H1 (cell line): ENCODE measurements at places on chromosomes 5 and 9.

DNA sequence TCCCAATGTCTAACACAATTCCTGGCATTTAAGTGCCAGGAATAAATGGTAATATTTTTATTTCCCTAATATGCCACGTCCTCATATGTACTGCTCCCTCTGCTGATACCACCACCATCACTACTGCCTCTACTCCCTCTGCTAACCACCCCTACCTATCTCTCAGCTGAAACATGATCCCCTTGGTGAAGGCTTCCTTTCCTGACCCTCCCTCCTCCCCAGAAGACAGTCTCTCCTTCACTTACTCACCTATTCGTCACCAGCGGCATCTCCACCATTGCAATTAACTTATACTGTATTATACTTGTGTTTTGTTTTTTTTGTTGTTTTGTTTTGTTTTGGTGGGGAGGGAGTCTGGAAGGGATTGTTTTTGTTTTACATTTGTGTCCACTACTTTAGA is 4.8 kb downstream of the DENND1A start:
- DNase-seq: no peak

DNA sequence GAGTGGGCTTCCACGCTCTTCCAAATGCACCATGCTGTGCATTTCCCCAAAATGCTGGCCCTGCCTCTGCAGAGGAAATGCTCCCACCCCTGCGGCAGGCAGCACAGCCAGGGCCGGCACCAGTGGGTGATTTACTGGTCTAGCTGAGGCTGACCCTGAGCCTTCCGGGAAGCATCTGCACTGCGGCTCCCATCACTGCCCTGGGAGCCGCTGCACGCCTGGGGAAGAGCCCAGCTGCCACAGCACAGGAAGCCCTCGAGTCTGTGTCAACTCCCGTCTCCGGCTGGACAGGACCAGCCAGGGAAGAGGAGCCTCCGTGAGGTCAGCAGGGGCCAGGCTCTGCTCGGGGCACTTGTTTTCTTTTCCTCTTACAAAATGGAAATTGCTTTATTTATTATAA is 25.1 kb upstream of the EEIG1 start:
- no peak for DNase-seq

DNA sequence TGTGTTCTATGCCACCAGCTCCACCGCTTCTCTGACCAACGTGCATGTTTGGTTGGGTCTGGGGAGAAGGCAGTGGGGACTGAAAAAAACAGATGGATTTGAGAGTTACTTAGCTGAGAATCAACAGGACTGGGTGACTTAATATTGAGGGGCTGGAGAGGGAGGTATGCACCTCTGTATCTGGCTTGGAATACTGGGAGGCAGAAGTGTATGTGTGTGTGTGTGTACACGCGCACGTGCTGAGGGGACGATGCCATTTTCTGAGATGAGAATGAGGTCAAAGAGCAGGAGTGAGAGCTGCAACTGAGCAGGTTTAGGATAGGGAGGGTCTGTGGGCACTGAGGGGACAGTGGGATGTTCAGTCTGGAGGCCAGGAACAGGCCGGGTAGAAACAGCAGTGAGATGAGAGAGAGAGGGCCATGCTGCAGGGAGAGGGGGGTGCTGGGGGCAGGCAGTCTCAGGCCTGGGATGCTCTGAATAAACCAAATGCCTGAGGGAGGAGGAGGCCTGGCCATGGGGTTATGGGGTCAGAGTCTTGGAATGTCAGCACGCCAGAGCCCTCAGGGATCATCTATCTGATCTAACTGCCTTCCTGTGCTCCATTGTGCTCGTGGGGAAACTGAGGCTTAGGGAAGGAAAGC is 14.0 kb downstream of the PDGFRB start:
- DNase-seq: no peak

DNA sequence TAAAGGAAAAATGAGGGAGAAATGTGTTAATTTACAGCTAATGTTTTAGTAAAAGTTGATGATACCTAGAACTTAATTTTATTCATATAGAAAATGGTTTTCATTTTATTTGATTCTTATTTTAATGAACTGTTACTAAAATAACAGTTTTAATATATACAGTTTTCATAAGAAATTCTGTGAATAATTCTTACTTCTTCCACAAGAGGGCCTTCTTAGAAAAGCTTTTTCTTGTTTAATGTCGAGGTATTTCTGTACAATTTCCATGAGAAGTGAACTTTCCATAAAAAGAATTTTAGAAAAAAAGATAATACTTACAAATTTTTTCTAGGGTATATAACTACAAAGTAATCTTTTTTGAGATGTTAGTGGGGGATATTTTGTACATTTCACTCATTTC is 73.9 kb downstream of the KLF9 start:
- no peak for DNase-seq

DNA sequence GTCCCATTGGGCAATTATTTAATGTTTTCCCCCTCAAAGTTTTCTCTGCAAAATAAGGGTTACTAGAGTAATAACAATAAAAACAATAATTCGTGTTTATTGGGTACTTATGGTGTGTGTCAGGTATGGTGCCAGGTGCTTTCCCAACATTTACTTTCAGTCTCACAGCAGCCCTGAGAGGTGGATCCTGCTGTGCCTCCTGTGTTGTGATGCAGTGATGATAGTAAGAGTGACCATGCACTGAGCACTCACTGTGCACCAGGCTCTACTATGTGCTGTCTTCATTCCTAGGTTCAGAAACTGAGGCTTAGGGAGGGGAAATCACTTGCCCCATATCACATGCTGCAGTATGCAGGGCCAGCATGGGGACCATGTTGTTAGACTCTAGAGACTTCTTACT is 15.5 kb downstream of the OTULINL start:
- no peak for DNase-seq

GRCh38 chr5:54440456-54440893 is 15.0 kb upstream of the HSPB3 start:
- no peak for DNase-seq

DNA sequence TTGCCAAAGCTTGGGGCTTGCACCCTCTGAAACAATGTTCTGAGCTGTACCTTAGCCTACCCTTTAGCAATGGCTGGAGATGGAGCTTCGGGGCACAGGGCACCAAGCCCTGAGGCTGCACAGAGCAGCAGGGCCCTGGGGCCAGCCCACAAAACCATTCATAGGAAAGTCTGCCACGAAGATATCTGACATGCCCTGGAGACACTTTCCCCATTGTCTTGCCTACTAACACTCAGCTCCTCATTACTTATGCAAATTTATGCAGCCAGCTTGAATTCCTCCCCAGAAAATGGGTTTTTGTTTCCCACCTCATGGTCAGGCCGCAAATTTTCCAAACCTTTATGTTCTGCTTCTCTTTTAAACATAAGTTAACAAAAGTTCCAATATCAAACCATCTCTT is 105.7 kb downstream of the DTWD2 start:
- DNase-seq: no peak

- peak; percentile 17 for DNase-seq
Observed at GRCh38 chr5:170070556-170071412, 34.9 kb upstream of the FOXI1 start.

GRCh38 chr5:96942078-96942477 is 6.2 kb downstream of the LNPEP start:
- DNase-seq: no peak

DNA sequence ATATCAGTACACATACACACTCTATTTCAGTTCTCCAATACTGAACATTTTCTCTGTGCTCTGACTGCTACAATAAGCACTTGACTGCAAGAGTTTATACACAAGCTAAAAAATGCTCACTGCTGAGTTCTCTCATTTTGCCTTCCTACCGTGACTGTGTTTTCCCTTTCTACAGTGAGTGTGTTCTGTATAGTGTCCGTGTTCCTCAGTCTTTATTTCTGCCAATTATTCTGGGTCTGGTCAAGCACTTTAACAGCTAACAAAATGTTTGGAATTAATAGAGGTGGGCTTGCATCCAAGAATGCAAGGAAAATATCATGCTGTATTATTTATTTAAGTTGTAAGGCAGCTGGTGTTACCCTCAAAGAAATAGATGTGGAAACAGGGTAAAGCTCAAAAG is 217.0 kb upstream of the NREP start:
- DNase-seq: no peak

DNA sequence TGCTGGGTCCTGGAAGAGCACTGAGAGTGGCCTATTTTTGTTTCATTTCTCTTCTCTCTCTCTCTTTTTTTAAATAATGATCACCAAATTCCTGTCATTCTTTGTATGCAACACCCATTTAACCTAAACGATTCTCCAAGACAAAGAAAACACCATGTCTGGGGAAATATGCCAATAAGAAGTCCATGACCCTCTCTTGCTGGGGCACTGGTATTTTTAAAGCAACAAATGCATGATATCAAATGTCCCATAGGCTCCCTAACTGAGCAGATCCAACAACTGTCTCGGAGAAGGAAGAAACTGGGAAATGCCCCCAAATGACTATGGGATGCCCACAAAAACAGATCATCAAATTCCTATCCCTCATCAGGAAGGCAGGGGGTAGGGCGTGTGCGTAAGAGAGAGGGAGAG is 567.4 kb downstream of the CCDC171 start:
- DNase-seq: no peak

- DNase-seq: no peak
Observed at GRCh38 chr5:57736716-57737115, 254.1 kb upstream of the ACTBL2 start.

DNA sequence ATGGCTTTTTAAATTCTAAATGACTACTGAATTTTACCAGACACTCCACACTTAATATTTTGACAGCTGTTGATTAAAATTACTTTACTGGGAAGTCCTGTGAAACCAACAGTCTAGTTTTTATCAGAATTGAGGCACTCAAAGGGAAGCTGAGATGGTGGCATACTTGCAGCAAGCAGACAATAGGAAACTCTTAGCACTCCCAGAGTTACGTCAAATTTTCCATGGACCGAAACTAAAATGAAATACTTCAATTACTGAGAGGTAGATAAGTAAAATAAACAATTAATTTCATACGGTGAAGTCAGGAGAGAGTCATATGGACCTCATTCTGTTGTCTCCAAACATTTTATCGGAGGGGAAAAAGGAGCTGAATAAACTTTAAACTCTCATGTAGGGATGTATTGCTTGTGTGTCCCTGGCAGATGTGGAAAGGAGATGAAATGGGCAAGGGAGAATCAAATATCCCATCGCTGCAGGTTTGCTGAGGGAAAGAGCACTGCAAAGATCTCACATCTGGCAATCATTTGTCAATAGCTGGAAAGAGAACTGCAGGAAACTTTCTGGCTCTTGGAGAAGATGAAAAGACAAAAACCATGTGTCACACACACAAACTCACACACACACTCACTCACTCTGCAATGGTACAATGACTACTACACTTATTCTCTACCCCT is 189.4 kb downstream of the BNC2 start:
- no peak for DNase-seq

DNA sequence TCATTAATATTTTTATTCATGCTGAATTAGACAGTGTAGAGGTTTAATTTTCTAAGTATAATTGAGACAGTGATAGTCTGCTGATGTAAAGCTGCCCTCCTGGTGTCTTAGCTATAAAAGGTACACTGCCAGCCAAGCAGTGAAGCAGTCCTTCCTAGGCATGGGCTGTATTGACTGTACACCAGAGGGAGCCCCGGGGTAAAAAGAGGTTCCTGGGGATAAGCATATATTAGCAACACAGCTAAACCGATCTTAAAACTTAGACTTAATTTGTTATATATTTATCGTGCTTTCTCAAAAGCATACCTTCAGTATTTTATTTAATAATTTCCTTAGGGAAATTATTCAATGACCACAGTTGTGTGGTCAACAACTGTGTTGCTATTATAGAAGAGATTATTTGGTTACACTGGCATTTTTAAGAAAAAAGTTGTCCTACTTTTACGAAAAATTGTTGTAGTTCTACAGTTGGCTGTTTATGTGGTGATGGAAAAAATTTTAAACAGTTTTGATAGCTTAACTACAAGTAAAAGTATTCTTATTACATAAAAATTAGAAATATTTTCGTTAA is 68.8 kb downstream of the ELL2 start:
- DNase-seq: no peak

DNA sequence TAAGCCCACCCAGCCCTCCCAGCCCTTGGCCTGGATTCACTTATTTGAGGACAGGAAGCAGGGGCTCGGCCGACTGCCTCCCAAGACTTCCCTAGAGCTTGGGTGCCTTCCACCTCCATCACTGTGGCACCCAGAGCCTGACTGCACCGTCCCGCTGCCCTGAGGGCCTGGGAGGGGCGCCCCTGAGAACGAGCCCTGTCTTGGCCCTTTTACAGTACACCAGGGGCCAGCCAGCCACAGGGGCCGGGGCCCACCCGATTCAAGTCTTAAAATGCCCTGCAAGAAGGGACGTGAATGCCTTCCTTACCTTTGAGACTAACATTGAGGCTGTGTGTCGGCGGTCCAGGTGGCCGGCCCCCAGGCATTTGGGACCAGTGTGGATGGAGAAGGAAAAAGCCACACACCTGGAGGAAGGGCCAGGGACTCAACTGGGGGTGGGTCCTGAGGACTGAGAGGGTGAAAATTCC is 16.8 kb downstream of the FAM78A start:
- no peak for DNase-seq

DNA sequence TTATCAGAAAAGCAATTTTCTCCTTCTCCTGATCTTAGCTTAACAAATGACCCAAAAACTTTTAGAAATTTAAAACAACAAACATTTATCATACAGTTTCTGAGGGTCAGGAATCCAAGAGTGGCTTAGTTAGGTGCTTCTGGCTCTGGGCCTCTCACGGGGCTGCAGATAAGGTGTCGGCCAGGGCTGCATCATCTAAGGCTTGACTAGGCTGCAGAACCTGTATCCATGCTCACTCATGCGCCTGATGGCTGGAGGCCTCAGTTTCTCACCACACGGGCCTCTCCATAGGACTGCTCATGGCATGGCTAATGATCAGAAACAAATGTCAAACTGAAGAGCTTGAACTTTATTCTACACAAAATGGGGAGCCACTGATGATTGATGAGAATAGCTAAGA is 210.0 kb downstream of the SEC61B start:
- DNase-seq: no peak

- no peak for DNase-seq
Observed at GRCh38 chr9:459491-460444, 245.1 kb downstream of the DOCK8 start.

- DNase-seq: no peak
Observed at GRCh38 chr9:80158554-80159170, 586.9 kb downstream of the TLE4 start.

GRCh38 chr5:79120221-79120620 is 8.6 kb downstream of the BHMT start:
- DNase-seq: no peak

DNA sequence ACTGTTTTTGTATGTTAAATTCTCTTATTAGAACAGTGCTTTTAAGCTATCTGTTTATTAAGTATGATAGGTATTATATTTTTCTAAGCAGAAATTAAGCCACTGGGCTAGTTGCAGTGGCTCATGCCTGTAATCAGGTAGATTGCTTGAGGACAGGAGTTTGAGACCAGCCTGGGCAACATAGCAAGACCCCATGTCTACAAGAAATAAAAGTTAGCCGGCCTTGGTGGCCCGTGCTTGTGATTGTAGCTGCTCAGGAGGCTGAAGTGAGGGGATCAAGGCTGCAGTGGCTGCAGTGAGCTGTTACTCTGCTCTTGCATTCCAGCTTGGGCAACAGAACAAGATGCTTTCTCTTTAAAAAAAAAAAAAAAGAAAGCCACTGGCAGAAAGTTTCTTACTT is 45.0 kb upstream of the LRRC70 start:
- DNase-seq: no peak

- DNase-seq: no peak
Observed at GRCh38 chr5:138354926-138355378, 2.5 kb downstream of the KDM3B start.
